ENCODE measurements at places on chromosomes 6 and 20.

DNA sequence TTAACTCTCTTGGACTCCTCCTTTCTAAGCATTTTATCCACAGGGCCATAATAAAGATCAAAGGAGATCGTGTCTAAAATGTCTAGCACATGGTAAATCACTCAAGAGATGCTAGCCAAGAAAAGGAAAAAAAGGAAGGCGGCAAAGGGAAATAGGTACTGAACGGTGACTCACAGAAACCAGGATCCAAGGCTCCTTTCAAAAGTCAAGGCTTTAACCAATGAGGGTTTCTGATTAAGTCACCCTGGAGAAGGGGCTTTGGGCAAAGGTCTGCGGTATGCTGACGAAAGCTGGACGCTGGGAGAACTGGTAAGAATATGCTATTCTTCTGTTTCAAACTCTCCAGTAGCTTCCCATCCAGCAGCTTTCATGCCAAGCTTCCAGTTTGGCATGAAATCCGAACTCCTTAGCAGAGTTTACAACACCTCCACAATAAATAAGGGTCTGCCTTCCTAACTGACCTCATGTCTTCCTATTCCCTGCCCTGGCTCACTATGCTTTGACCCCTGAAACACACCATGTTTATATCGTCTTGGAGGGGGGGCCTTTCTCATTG lies 1.0 kb downstream of the TOMM34 start:
- no peak for DNase-seq

- DNase-seq: no peak
Measured at GRCh38 chr6:169981568-169981967, 230.1 kb downstream of the ERMARD start.

GRCh38 chr6:158270389-158271127 lies 41.7 kb upstream of the TULP4 start:
- DNase-seq: no peak

GRCh38 chr6:43771210-43771857 lies 1.3 kb downstream of the VEGFA start:
- DNase-seq: no peak

GRCh38 chr20:37392441-37393195 lies 46.7 kb downstream of the SRC start:
- DNase-seq: no peak

Data from hypothalamus (tissue), 51 donors.